ENCODE measurements at places on chromosomes 4 and X.

- no peak for DNase-seq
Measured at GRCh38 chr4:86938771-86939520, 4.1 kb downstream of the AFF1 start.

DNA sequence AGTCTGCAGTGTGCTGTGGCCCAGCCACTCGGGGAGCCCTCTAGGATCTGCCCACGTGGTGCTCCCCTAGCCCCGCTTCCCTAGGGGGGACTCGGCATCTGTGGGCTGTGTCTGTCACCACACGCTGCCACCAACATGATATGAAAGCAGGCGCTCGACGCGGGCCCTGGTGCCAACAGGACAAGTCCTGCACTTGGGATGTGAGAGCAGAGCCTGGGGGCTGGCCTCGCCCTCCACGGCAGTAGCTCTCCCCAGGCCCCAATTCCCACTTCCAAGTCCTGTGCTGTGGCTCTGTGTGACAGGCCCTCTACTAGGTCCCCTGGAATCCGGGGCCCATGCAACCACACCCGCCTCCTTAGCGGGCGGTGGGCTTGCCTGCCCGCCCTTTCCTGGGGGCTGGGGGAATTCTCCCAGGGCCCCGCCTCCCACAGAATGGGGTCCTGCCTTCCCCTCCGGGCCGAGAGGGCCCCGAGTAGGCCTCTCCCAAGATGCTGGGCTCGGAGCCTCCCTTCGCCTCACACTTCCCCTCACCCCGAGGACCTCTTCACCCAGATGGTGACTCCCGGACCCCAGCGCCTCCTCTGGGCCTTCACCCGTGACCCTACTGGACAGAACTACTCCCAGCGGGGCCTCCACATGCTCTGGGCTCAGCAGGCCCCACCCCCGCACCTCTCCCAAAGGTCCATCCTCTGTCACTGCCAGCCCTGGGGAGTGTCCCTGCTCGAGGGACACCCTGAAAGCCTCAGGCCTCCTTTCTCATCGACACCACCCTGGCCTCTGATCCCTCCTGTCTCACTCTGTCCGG lies 11.2 kb downstream of the LRPAP1 start:
- no peak for DNase-seq

- peak; percentile 86 for DNase-seq
Measured at GRCh38 chr4:74117024-74117534, 18.1 kb upstream of the CXCL2 start.

GRCh38 chr4:118326585-118326984 lies 26.2 kb downstream of the PRSS12 start:
- no peak for DNase-seq

DNA sequence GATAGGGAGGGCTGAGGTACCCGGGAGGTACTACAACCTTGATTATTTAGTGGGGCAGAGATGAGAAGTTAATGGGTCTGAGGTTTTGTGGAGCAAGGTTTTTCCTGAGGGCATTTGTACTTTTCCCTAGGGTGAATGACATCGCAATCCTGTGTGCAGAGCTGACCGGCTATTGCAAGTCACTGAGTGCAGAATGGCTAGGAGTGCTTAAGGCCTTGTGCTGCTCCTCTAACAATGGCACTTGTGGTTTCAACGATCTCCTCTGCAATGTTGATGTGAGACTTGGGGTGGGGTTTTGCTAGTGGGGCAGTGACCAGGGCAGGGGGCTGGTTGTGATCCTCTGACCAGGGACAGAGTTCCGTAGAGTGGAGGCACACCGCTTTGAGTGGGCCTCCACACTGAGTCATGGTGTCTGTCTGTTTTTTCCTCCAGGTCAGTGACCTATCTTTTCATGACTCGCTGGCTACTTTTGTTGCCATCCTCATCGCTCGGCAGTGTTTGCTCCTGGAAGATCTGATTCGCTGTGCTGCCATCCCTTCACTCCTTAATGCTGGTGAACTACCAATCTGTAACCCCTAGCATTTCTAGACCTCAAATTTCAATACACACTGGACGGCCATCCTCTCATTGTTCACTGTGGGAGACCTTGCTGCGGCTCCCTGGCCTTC lies 9.9 kb downstream of the MED12 start:
- DNase-seq, result peak; percentile 45

DNA sequence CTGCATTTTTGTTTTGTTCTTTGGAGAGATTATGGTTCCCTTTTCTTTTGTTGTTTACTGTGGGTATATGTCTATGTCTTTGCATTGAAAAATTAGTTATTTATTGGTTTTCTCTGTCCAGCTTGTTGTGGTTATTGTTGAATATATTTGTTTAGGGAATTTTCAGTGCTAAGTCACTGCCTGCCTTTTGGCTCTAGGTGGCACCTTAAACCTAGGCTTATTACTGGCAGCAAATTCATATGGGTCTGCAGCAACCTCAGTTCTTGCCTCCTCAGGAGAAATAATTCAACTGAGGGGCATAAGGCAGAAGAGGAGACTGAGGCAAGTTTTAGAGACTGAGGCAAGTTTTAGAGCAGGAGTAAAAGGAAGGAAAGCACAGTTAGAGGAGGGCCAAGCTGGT lies 1157.3 kb upstream of the AGA start:
- no peak for DNase-seq

GRCh38 chrX:120452131-120452530 lies 17.0 kb downstream of the LAMP2 start:
- DNase-seq, result peak; percentile 37

DNA sequence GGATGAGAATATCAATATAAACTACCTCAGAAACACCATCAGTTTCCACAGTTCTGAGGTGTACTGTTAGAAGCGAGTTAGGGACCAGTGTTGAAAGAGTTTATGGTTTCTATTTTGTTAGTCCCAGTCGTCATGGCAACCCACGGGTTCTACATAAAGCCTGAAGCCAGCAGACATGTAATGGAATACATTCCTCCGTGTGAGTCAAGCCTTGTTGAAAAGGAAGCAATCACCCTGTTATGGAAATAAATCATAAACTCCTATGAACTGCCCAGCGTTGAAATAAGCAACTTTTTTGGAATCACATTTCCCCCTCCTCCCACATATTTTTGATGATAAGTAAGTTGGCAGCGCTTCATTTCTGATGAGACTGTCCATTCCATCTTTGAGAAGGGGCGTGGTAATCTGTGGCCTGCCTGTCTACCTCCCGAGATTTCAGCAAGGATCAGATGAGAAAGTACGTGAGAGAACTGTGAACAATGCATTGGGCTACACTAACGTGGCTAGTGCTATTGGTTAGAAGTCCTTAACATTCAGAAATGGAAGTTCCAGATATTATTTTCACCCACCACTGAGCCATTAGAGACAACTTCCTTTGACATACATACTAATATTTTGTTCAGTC lies 40.4 kb upstream of the PDHA1 start:
- peak; percentile 71 for DNase-seq

DNA sequence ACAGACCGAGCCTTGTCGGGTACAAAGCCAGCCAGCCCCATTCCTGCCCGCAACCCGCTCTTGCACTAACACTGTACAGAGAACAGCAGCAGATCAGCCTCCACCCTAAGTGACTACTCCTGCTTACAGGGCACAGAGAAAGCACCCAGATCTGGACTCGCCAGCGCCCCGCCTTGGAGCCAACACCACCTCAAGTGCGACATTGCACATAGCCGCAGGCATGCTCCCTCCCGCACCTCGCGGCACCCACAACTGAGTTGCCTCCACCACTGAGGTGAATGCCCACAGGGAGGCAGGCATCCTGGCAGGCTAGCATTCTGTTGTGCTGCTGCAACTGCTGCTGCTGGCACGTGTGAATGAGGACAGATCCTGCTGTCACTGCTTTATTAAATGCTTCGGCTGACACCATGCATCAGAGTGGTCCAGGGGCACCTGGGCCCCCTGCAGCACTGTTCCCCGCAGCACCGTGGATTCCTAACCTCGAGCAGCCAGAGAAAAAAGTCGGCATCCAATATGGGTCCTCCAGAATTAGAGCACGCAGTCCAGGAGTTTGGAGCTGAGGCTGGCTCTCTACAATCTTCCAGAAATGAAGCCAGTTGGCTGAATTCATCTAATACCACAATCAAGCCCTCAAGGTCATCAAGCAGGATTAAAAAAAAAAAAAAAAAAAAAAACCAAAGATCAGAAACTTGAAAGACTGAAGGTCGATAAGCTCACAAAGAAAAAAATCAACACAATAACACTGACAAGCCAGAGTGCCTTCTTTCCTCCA lies 352.9 kb downstream of the GASK1B start:
- DNase-seq, result no peak

DNA sequence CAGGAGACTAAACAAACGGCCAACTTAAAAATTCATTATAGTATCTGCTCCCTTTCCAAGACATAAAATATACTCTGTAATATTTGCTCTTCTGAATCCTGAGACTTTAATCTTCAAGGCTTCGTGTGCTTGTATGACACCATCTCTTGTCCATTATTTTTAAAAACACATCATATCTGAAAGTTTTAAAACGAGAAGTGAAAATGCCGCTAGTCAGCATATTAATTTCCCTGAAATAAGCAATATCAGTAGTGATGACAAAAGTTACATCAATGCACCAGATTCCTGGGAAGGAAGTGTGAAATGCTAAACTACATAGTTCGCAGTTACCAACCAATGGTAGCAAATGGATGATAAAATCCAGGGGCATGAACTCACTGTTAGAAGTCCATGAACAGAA lies 66.8 kb upstream of the EXOC1L start:
- no peak for DNase-seq

DNA sequence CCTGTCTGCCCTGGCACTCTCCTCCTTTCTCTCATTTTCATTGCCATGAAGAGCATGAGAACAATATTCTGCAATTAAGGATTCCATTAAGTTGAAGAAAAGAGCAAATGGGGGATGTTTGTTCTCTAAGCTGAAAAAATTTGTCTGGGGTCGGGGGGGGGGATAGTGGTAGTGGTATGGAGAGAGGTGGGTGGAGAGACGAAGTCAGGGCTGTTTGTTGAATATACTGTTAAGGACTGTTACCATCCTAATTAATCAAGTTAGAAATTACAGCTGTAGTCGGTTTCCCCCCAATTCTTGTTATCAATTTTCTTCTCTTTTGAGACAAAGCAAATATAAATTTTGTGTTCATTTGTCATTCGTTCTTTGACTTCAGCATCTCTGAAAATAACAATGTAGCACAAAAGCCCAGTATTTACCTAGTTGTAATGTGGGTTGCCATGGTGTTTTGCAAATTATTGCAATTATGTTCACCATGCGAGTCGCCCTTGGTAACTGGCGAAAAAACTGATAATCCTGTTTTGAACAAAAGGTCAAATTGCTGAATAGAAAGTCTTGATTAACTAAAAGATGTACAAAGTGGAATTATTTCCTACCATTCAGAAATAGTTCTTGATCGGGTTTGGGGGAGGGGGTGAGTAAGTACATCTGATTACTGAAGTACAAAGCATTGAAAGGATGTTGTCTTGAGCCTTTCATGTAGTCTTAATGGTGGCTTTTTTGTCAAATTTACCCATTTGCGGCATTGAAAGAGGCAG lies 139.1 kb downstream of the ARX start:
- no peak for DNase-seq

DNA sequence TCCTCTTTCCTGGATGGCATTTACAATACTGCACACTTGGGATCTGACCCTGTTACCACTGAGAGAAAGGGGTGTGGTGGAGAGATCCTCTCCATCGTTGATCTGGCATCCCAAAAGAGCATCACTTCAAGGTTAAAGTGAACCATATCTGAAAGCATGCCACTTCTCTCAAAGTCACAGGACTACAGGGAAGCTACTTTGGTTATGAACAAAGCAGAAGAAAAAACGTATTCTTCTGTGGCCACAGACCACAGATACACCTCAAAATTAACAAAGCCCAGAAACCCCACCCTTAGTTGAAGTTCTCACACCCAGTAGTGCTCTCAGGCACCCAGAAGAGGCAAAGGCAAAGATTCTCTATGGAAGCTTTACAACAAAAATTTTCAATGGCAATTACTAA lies 108.3 kb downstream of the JADE1 start:
- DNase-seq, result no peak

DNA sequence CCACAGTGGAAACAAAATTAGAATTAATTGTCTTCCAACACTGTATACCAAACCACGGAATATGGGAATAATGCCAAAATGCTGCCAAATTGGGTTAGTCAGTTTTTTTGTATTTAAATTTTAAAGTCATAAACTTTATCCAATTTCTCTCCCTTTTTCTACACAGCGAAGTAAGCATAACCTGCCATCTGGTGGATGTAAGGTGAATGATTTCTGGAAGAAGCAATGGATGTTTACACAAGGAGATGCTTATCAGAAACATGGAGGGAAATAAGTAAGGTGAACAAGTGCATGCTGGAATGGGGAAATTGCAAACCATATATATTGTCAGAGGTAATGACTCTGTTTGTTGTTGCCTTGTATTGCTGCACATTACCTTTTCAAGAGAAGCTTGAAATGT lies 691.9 kb downstream of the TECRL start:
- DNase-seq, result no peak

- DNase-seq, result peak; percentile 15
Measured at GRCh38 chrX:107154787-107155620, 36.4 kb upstream of the RBM41 start.

DNA sequence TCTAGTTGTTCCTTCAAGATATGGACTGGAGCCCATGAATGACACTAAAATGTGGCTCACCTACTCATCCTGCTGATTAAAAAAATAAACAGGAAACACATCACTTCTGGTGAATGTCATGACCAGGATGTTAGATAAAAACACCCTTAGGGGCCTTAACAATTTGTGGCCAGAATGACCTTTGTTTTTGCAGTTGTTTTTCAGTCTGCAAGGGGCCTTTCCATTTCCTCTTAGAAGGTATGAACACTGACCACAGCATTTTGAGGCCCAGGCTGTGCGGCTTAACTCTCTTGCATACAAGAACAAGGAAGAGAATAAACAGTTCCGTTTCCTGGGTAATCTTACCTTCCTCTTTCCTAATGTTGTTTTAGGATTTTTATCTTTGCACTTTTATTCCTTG lies 113.2 kb downstream of the IL1RAPL2 start:
- DNase-seq, result no peak

DNA sequence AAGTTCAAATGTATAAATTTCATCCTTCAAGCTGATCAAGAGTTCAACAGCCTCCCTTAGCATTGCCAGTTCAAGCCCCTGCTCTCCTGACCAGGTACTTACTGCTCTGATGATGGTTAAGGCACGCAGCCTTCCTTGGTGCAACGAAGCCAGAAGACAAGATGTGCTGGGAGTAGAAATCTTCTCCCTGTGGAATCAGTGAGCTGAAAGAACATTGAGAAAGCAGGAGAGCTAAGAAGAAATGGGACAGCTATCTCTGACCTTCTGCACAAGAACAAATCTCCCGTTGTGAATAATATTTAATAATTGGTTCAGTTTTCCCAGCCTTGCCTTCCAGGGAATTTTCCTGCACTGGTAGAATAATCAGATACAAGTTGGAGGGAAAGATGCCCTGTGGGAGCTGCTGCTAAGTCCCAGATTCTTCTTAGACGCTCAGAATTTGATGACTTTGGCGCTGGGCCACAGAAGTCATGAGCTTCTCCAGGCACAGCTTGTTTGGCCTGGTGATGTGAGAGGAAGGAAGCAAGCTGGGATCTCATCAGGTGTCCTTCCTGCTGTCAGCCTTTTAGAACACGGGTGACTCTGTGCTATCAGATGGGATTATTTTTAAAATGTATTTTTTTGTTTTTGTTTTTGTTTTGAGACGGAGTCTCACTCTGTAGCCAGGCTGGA lies 77.8 kb downstream of the CD38 start:
- DNase-seq, result no peak

Measured in amniotic epithelial cell (primary cell).